ENCODE measurements at places on chromosomes 2 and 18. TPM values are rescaled to one million over a fixed set of nuclear protein-coding genes. Genes with fewer than 3 reads are reported as not detected.
A peak's percentile ranks its signal among the peaks of the same experiment; 100 is the strongest.

CPLX4 gene
- not detected for total RNA-seq

FAM237A gene
- total RNA-seq, result not detected

COL5A2 gene
- 3.1 TPM for total RNA-seq

DNA sequence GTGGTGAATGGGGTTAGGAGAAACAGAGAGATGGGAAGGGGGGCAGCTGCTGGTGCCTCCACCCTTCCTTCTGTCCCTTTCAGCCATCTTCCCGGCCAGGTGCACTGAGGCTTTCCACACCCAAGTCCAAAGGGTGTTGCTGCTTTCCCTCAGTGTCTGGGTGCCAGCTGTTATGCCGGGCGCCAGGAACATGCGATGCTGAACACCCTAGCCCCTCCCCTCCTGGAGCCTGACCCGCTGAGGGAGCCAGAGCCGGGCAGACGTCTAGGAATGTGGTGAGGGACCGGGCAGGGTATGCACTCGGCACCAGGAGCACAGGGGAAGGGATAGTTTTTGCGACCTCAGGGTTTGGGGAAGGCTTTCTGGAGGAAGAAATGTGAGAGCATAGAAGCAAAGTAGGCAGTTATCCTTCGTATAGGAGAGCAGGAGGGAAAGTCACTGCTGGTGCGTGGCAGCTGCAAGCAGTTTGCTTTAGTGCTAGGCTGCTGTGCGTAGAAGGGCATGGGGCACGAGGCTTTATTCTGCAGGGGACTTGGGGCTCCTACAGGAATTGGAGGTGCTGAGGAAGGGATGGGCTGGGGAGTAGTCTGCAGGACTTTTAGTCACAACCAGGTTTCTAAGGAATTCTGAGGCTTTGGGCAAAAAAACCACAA is 147.7 kb downstream of the TSN start:
- no peaks in the 10 kb centered on the region for H3K4me1 ChIP-seq
- H3K36me3 ChIP-seq, result no peaks in the 10 kb centered on the region
- no peaks in the 10 kb centered on the region for H3K27me3 ChIP-seq
- H3K4me3 ChIP-seq, result no peak overlapping the region

DNA sequence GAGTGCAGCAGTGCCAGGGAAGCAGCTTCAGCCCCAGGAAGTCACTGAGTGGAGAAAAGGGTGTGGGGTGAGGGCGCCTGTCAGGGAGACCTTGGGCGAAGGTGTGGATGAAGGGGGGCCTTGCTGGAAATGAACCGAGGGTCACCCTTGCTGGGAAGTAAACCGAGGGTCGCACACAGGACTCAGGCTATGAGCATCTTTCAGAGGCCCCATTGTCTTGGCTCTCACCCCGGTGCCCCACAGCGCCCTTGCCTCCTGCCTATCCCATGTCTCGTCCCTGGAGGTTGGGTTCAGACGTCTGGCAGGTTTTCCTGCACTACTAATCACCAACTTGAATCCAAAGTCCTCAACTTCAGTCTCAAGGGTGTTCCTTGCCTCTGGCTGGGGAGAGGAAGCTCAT is 122.8 kb upstream of the PXDN start:
- H3K27me3 ChIP-seq, result peaks cover 27% of the 10 kb centered on the region
- H3K4me3 ChIP-seq, result no peak overlapping the region
- no peaks in the 10 kb centered on the region for H3K36me3 ChIP-seq
- H3K27ac ChIP-seq, result no peak overlapping the region

DNA sequence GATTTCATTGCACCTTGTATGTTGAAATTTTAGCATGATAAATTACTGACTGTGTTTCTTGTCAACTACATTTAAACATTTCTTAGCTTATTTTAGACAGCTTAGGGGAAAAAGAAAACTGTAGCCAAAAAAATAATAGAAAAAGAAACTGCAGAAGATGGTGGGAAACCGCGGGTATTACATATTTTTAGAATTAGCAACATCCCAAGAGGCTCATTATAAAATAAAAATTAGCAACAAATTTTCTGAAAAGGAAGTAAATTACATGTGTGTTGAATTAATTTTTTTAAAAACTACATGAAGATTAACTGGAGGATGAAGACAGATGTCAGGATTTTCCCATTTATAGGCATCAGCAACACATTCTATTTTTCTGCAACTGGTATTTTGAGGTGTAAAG is 4.3 kb downstream of the PELI1 start:
- H3K27me3 ChIP-seq, result no peaks in the 10 kb centered on the region
- no peak for DNase-seq
- H3K4me1 ChIP-seq, result peaks cover 69% of the 10 kb centered on the region
- no peak overlapping the region for H3K4me3 ChIP-seq
- H3K27ac ChIP-seq, result no peak overlapping the region

DNA sequence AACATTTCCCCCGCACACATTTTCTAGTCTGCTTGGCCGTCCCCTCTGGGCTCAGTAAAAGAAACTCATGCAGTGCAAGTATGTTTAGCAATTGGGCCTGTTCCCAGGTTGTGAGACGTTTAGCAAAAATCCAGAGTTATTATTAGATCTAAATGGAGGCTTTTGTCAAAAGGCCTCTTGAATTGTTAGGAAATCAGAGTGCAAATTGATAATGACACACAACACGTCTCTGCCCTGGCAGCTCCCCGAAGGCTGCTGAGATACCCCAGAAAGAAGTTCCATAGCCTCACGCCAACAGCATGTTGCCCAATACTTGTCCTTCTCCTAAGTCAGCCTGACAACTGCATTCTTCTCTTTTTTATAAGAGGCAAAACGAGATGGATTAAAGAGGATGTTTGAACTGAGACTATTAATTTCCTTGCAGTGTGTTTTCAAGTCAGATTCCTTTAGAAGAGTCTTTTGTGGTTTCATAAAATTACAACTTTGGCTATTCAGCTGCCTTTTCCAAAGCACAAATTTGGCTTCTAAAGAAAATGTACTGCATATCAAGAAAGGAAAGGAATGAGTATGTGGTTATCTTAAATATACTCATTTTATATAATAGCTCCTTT is 202.2 kb downstream of the TRIB2 start:
- H3K36me3 ChIP-seq, result no peaks in the 10 kb centered on the region
- peaks cover 4% of the 10 kb centered on the region for H3K27me3 ChIP-seq
- no peaks in the 10 kb centered on the region for H3K4me1 ChIP-seq
- no peak overlapping the region for H3K27ac ChIP-seq
- no peak overlapping the region for H3K4me3 ChIP-seq
- DNase-seq, result no peak

- H3K27ac ChIP-seq, result peak overlapping the region; percentile 91
- H3K4me3 ChIP-seq, result no peak overlapping the region
- peaks cover 92% of the 10 kb centered on the region for H3K4me1 ChIP-seq
- H3K27me3 ChIP-seq, result no peaks in the 10 kb centered on the region
Observed at GRCh38 chr2:196233805-196234475, 62.6 kb upstream of the STK17B start.

DNA sequence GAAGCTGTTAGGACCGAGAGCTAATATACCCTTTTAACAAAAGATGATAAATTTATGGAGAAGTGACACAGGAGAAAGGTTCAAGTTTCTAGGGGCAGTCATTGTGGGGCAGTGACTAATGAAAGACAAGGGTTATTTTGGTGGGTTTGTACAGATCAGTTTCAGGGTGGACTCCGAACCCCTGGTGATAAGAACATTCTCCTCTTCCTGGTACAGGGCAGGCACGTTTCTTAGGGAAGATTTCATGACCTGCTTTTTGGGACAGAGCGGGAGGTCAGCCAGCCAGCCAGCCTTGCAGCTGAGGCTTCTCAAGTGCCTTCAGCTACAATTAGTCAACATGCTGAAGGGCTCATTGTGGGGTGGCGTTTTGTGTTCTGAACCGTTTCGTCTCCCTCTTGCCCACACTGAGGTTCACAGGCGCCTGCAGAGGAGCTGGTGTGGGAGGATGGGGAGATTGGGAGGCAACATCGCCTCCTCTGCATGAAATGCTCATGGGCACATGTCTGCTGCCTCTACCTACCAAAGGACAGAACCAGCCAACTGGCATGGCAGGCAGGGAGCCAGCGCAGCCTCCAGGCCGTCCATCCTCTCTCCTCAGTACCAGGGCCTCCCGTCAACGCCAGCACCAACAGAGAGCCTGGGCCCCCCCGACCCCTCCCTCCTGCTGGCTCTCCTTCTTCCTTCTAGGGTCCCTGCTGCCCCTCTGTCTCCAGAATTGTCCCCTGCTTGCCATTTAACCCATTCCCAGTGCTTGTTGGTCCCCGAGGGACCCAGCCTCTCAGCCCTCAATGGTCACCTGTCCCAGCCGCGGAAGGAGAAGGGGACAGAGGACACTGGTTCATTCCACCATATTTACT is 9.6 kb downstream of the CHMP1B start:
- no peaks in the 10 kb centered on the region for H3K27me3 ChIP-seq
- no peak overlapping the region for H3K27ac ChIP-seq
- H3K4me3 ChIP-seq, result no peak overlapping the region
- DNase-seq, result no peak
- no peaks in the 10 kb centered on the region for H3K36me3 ChIP-seq

GRCh38 chr2:148207111-148207510 is 186.2 kb downstream of the MBD5 start:
- DNase-seq, result no peak
- H3K27me3 ChIP-seq, result no peaks in the 10 kb centered on the region
- H3K27ac ChIP-seq, result no peak overlapping the region
- H3K4me1 ChIP-seq, result no peaks in the 10 kb centered on the region

GRCh38 chr2:23505984-23506380 is 121.0 kb downstream of the KLHL29 start:
- DNase-seq, result no peak
- H3K4me1 ChIP-seq, result no peaks in the 10 kb centered on the region
- no peak overlapping the region for H3K27ac ChIP-seq
- H3K36me3 ChIP-seq, result no peaks in the 10 kb centered on the region
- H3K4me3 ChIP-seq, result no peak overlapping the region

Measured in activated naive CD4-positive, alpha-beta T cell treated with anti-CD3 and anti-CD28 coated beads for 36 hours (primary cell).